NCI-H510A treated with DMSO at 0.1 percent for 48 hours (cell line): ENCODE measurements at places on chromosomes 5 and 9.

DNA sequence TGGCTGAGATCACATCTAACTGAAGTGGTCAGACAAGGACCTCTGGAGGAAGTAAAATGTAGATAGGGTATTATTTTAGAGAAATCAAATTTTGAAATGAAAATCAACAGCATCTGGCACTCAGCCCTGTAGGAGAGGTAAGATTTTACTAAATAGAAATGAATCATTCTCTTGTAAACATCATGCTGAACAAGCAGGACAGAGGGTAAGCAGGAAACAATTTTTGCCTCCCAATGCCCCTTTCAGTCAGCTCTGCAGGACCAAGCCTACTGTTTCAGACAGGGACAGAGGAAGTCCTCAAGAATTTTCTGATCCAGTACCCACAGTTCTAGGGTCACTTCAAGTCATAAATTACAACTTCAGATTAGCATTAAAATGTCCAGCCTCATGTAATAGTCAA is 190.1 kb downstream of the ESM1 start:
- DNase-seq: no peak

DNA sequence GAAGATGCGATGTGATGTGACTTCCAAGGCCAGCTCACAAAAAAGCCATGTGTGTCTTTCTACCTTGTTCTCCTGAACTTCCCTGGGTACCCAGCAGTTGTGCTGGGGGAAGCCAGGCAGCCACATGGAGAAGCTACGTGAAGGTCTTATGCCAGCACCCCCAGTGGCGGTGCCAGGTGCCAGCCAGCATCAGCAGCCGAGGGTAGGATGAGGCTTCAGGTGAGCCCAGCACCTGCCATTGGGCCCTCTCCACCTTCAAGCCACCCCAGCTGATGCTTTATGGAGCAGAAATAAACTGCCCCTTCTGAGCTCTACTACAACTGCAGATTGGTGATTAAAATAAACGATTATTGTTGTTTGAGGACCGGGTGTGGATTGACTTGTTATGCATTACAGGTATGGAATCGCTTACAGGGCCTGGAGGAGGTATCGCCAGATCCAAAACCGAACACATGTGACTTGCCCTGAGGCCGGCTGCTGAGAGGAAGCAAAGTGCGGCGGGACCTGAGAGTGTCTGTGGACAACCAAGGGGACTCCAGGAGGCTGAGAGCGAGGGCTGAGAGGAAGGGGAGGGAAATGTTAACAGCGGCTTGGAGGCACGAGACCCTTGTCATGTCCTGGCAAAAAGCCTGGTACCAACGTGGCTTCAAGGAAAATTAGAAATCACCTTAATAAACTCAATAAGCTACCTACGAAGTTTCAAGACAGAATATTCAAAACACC is 36.0 kb upstream of the OLFM1 start:
- no peak for DNase-seq

GRCh38 chr5:180170106-180170809 is 38.8 kb downstream of the RASGEF1C start:
- no peak for DNase-seq

GRCh38 chr9:121857928-121858327 is 206.5 kb downstream of the DAB2IP start:
- peak; percentile 62 for DNase-seq

- no peak for DNase-seq
Measured at GRCh38 chr9:88950341-88951154, 40.7 kb upstream of the S1PR3 start.

DNA sequence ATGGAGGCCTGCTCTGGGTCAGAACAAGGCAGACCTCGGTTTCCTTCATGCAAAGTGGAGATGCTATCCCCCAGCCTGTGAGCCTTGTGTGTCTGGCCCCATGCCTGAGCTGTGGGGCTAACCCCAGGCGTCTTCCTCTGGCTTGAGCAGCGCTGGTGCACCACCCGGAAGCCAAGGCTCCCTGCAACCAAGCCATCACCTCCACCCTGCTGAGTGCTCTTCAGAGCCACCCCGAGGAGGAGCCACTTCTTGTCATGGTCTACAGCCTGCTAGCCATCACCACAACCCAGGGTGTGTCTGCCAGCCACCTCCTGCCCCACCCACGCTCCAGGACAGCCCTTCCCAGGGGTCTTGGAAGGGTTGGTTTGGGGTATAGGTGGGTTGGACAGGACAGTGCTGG is 16.2 kb downstream of the REXO4 start:
- DNase-seq: no peak

GRCh38 chr5:149018909-149019443 is 43.9 kb downstream of the SH3TC2 start:
- DNase-seq: no peak

- DNase-seq: no peak
Measured at GRCh38 chr9:110040788-110041187, 167.2 kb downstream of the C9orf152 start.

DNA sequence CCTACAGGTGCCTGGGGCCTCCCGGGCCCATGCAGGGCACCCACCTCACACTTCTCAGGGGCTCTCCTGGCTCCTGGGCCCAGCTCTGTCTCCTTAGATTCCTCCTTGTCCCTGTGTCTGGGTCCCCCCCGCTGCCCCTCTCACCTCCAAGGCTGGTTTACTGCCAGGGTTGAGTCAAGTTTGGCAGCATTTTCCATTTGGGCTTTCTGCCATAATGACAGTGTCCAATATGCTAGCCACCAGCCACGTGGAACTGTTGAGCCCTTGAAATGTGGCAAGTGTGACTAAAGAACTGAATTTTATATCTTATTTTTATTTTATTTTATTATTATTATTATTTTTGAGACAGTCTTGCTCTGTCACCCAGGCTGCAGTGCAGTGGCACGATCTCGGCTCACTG is 1.9 kb downstream of the TTC16 start:
- no peak for DNase-seq

GRCh38 chr5:116441223-116441622 is 133.4 kb downstream of the SEMA6A start:
- DNase-seq: peak; percentile 75

- DNase-seq: no peak
Measured at GRCh38 chr5:10896016-10896415, 135.0 kb upstream of the DAP start.

DNA sequence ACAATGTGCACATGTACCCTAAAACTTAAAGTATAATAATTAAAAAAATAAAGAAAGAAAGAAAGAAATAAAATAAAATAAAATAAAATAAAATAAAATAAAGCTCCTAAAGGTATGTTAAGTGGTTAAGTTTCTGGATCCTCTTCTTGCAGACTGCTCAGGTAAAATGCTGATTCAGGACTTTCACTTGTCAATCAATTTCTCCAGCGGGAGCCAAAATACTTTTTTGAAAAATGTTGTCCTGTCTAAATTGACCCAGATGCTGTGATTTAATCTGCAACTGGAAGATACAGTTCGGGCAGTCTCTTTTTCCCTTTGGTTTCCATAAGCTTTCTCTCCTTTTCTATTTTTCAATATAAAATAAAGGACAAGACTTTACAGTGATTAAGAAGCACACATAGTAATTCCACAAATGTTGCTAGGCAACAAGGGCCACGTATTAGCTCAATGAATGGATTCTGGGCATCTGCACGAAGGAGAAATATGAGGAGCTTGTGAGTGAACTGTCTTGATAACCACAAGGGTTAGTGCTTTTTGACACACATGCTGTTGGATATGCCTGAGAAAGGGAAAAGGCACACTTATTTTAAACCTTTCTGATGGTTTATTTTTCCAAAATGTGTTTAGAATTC is 38.6 kb downstream of the HTR4 start:
- no peak for DNase-seq

DNA sequence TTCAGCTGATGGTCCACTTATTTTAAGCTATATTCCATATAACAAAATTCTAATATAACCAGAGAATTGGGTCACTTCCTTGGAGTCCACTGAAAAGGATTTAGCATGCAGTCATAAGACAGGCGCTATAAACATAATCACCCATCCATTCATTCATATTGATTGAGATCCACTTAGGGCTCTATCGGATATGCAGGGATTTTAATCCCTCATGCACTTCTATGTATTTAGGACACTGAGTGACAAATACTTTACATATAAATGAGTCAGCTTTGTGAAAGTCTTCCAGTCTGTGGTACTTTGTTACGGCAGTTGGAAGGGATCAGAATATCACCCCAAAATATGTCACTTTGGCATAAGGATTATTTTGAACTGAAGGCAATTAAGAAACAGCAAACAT is 127.3 kb upstream of the ZNF608 start:
- no peak for DNase-seq

DNA sequence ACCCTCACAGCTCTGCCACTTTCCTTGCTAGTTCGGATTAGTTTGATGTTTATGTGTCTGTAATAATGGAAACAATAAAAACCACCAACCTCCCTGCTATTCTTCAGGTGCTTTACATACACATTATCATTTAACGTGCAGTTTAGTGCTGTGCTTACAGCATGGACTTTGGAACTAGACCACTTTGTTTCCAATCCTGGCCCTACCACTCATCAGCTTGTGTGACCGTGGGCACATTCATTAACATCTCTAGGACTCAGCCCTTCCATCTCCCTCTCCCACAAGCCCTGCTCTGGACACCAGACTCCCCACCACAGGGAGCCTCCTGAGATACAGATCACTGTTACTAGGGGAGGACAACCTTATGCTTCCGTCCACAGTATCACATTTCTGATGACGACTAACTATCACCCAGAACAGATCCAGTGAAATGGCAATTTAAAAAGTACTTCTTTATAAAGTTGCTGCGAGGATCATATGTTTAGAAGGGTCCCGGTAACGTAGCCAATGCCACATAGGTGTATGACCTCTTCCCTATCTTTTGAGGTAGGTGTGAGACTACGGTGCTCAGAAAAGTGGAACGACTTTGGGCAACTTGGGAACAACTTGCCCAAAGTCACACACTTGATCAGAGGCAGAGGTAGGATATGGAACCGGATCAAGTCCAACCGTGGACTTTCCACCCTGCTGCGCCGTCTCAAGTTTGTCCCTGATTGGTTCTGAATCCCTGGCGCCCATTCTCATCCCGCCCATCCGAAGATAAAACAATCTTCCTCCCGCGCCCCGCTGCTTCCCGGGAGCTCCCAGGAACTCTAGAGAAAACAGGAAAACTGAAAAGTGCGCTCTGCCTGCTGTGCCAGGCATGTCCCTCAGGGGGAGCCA is 132.4 kb upstream of the NIPBL start:
- DNase-seq: peak; percentile 94

DNA sequence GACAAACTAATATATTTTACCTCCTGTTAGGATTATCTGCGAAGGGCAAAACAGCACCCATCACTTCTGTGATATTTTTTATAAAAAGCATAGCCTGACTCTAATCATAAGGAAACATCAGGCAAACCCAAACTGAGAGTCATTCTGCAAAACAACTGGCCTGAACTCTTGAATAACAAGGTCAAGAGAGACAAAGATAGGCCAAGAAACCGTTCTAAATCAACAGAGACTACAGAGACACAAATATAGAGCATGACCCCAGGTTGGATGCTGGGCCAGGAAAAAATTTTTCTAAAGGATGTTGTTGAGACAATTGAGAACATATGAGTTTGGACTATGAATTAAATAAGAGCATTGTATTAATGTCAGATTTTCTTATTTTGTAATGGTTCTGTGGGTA is 384.9 kb downstream of the NFIB start:
- DNase-seq: no peak

- DNase-seq: no peak
Measured at GRCh38 chr5:134178096-134178419, 1.3 kb upstream of the SKP1 start.

DNA sequence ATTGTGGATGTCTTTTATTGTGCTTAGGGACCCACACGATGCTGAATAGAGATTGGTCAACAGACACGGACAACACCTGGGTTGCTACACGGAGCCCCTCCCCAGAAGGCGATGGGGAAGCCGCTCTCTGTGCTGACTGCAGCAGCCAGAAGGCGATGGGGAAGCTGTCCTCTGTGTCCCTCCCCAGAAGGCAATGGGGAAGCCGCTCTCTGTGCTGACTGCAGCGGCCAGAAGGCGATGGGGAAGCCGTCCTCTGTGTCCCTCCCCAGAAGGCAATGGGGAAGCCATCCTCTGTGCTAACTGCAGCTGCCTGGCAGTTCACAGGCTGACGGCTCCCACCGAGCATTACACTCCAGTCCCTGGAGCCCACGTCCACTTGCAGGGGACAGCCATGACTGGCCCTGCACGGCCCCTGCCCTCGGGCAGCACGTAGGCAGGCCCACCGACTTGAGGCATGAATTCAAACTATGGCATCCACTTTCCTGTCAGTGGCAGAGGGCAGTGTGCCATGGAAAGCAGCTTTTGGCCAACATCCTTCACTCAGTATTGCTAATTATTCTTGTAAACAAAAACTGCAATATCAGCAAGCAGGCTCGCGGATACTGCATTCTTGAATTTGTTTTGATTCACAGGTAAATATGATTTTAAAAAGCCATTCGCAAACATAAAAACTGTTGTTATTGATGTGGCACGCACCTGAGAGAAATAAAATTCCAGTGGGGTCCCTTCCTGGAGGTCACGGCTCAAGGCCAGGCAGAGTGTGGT is 48.1 kb upstream of the CLPTM1L start:
- no peak for DNase-seq

DNA sequence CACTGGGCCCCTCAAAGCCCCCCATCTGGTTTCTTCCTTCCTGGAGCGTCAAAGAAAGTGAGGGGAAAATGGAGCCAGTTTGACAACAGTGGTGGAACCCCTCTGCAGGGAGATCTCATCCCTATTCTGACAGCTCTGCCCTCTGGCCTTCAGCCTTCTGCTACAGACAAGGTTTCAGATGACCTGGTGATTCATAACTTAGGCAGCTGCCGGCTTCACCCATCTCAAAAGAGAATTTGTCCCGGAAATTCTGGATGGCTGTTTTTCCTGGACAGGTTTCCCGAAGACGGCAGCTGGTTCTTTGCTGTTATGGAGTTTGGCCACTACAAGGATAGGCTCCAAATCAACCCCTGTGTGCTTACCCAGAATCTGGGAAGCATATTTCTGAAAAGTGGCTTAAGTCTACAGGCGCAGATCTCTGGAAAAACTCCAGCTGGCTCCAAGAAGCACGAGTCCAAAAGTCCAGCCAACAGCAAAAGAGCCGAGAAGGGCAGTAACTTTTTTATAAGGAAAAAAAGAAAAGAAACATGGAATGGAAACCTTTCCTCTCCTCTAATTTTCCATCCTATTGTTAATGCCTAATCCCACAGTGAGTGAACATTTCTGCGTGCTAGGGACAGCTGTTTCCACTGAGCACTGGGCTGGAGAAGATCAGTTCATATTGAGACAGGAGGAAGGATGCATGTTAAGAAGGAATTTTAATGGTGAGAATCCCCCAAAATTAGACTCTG is 54.5 kb downstream of the ZNF366 start:
- DNase-seq: no peak
